ENCODE measurements at places on chromosomes 12 and 14. TPM values are rescaled to one million over a fixed set of nuclear protein-coding genes. Genes with fewer than 3 reads are reported as not detected.

DNA sequence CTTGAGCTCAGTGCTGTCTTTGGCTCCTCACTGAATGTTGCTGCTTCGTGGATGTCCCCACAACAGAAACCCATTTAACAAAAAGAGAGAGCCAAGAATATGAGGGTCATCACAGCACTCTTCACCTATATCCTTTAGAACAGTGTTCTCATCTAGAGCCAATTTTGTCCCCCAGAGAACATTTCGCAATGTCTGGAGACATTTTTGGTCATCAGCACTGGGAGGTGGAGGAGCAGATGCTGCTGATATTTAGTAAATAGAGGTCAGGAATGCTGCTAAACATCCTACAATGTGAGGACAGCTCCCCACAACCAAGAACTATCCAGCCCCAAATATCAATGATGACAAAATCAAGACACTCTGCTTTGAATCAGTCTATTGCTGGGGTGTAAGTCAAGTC, 92.5 kb downstream of the BBS10 start:
- DNase-seq: no peak

DNA sequence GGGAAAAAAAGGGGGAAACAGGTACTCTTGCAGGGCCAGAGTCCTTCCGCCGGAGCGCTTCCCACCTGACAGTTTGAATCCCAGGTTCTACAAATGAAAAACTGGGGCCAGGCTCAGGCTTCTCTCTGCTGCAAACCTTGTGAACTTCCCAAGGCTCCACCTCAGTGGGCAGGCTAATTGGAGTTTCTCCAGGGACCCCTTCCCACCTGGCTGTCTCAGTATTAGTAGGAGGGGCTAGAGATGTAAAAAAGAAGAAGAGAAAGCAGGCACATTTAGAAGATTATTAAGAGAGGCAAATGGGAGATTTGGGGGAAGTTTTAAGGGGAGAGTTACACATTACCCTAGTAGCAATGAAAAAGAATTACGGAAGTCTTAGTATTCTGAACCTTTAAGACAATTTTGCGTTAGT, 20.0 kb upstream of the CLEC2D start:
- DNase-seq: no peak

GRCh38 chr12:69966409-69966808, 141.4 kb downstream of the MYRFL start:
- DNase-seq: no peak

The HPD gene
- total RNA-seq: 2.3 TPM

The CAPZA3 gene
- not detected for total RNA-seq

The AKAP6 gene
- total RNA-seq: 160 TPM

DNA sequence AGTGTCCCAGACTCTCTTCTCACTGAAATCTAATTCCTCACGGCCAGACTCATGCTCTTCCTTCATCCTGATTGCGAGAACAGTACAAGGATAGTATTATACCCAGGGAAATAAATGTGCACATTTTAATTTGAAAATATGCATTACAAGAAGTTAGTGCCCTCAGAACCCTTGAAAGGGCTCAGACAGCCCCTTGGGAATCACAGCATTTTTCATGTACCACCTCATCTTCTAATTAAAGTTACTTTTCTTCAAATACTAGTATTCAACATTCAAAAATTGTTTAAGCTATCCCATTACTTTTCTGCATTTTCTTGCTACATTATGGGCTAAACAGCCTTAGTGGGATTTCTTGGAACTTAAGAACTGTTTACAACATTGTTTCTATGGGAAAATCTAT, 1.7 kb upstream of the APPL2 start:
- no peak for DNase-seq

GRCh38 chr12:113926788-113927187, 39.3 kb downstream of the RBM19 start:
- DNase-seq: no peak

GRCh38 chr12:110501399-110501751, 536 bp downstream of the VPS29 start:
- DNase-seq: no peak

The KRT6A gene
- 0.16 TPM for total RNA-seq

The TAS2R7 gene
- not detected for total RNA-seq

- no peak for DNase-seq
These were observed 30.7 kb downstream of the NUMB start for GRCh38 chr14:73427516-73428264.

DNA sequence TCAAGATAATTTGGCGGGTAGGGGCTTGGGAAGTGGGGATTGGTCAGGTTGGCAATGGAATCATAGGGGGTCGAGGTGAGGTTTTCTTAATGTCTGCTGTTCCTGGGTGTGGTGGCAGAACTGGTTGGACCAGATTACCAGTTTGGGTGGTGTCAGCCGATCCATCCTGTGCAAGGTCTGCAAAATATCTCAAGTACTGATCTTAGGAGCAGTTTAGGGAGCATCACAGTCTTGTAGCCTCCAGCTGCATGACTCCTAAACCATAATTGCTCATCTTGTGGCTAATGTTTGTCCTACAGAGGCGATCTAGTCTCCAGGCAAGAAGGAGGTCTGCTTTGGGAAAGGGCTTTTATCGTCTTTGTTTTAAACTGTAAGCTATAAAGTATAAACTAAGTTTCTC, 868.4 kb downstream of the DIO2 start:
- DNase-seq: no peak

The CDKL1 gene
- total RNA-seq: 3.3 TPM

DNA sequence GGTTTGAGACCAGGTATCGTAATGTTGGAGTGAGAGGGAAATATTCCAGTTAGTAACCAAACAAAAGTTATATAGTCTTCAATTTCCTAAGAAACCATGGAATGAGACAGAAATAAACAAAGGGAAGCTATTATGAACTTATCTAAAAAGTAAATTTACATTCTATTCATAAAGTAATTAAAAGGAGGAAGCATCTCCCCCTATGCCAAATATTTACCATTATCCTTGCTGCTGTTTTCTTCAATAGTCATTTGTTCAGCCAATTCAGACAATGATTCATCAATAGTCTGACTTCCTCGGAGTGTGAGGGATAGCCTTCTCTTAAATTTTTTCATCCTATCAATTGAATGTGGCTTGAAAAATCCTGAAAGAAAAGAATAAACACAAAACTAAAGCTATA, 65.7 kb downstream of the CDK17 start:
- DNase-seq: no peak

DNA sequence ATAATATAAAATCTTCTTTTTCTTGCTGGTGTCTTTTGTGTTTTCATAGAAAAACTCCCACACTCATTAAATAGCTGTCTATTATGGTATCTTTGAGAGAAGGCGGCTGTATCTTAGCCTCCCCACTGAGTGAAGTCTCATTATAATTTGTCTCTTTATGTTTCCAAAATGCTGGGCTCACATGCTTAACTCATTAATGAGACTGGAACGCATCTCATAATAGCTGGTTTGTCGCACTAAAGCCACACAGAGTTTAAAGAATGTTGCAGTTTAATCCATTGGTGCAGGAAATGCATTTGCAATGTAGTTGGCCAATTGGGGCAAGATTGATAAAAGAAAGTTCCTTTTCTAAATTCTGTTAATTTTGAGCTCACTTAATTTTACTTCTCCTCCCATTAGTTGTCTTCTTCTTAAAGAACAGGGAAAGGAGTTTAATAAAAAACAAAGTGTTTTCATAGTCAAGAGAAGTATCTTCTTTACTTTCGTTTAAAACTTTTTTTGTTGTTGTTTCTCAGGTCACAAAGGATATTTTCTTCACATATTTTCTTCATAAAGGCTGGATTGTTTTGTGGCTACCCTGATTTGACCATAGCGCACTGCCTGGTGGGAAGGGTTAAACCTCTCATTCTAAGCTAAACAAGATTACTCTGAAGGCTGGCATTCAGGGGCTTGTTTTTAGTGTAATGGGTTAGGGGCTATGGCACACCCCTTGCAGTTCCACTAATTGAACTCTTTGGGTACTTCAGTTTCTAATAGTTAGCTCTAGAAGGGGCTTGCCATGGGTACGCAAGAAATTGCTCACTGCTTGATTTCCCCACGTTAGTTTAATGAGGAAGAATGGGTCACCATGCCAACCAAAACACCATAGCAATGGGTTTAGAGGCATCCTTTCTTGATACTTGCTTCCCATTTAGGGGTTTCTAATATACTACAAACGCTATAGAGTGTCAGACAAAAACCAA, 197.0 kb downstream of the TMTC2 start:
- no peak for DNase-seq

The MTERF2 gene
- 33.1 TPM for total RNA-seq

The LRRC43 gene
- 0.70 TPM for total RNA-seq

DNA sequence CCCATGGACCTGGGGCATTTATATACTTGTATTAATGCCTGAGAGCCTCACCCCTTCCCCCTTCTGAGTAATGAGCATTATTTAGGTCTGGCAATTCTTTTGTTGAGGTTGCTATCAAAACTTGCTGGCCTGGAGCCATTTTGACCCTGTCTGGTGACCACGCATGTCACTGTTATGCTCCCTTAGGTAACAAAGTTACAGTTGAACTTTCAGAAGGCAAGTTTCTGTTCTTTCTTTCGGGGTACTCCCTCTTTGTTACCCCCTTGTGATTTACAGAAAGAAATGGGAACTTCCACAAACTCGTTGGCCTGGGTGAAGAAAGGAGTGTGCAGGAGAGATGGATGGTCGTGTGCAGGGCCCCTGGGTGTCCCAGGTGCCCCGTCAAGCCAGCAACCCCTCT, 305.4 kb downstream of the DPF3 start:
- DNase-seq: no peak

- no peak for DNase-seq
These were observed 492.0 kb downstream of the NELL2 start for GRCh38 chr12:44384136-44384535.

DNA sequence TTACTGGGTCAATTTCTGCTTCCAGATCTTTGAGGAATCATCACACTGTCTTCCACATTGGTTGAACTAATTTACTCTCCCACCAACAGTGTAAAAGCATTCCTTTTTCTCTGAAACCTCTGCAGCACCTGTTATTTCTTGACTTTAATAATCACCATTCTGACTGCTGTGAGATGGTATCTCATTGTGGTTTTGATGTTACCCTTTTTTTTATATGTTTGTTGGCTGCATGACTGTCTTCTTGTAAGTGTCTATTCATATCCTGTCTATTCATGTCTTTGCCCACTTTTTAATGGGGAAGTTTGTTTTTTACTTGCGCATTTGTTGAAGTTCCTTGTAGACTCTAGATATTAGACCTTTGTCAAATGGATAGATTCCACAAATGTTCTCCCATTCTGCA, 324.9 kb downstream of the NAV3 start:
- DNase-seq: no peak

DNA sequence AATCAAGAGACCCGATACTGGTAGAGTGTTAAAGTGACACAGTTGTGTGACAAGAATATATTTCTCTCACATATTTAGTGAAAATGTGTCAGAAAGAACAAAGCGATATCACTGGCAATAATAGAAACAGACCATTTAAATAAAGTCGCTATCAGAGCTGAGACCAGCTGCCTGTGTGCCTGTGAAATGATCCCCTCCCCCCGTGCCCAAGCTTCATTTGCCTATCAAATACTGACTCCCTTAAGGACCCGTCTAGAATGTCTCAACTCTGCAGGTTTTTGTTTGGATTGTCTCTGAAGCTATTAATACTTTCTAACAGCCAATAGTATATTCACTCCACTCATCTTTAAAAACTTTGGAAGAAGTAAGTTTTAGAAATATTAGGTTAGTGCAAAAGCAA, 98.9 kb downstream of the EGLN3 start:
- no peak for DNase-seq

- no peak for DNase-seq
These were observed 64.4 kb upstream of the BTG1 start for GRCh38 chr12:92210071-92210470.

GRCh38 chr12:109222062-109222461, 87.0 kb downstream of the FOXN4 start:
- no peak for DNase-seq

DNA sequence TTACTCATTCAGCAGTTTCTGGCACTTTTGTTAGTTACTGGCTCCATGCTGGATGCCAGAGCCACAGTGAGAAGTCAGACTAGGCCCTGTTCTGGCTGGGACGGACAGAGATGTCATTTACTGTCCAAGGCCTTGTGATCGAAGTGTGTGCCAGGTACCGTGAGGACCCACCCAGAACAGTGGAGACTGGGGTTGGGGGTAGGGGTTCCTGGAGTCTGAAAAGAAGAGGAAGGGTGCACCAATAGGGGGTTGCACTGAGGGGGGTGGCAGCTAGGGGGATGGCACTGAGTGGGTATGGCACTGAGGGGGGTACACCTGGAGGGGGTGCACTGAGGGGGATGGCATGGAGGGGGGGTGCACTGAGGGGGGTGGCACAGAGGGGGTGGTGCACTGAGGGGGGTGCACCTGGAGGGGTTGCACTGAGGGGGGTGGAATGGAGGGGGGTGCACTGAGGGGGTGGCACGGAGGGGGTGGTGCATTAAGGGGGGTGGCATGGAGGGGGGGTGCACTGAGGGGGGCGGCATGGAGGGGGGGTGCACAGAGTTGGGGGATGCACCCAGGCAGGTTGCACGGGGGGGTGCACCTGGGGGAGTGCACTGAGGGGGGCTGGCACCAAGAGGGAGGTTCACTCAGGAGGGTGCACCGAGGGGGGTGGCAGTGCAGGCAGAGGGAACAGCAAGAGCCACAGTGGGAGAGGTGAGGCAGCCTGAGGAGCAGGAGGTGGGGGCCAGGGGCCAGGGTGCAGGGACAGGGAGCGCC, 10.6 kb upstream of the CYP46A1 start:
- DNase-seq: no peak

The SOAT2 gene
- not detected for total RNA-seq

DNA sequence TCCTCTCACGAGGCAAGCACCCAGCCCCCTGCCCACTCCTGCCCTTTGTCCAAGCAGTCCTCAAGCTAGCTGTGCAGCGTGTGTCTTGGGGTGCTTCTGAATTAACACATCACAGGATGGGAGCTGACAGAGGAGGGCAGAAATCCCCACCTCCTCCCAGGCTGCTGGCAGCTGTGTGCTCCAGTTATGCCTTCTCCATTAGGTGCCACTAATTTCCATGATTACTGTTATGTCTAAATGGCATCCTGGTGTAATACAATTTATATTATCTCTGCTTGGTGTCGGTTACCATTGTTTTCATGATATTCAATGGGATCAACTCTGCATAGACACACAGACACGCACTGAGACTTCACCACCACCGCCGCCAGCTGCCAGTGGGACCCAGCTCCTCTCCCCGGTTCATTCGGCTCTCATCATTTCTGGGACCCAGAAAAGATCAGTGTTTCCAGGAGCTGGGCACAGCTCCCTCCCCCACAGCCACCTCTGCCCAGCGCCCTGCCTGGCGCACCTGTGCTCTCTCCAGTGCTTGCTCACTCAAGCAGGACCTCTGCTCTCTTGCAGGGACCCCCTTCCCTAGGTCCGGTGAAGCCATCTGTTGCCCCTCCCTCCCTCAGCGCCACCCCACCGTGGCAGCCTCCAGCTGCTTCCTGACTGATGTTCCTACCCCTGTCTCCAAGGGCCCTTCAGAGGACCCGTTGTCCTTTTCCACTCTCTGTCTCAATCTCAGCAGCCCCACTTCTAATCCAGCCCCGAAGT, 167.5 kb upstream of the FKBP4 start:
- DNase-seq: no peak

- DNase-seq: no peak
These were observed 1.7 kb upstream of the FLRT2 start for GRCh38 chr14:85528080-85528896.

DNA sequence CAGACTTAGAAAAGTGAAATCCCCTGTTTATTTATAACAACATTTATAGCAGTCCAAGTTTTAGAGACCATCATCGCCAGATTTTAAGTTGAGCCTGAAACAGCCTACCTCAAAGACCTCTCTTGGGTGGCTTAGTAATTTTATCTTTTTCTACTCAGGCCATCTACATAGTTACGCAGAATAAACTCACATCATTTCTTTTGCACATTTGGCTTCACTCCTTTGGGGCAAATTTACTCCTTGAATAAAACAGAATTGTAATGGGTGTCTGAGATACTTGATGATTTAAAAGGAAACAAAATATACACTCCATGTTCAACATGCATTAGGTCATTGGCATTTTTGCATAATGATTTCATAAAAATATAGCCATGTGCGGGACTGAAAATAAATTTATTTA, 104.7 kb upstream of the TSPAN8 start:
- DNase-seq: no peak
